ENCODE measurements at places on chromosomes 6 and 20.

- DNase-seq = no peak
Observed at GRCh38 chr20:37837924-37838323, 65.0 kb upstream of the VSTM2L start.

DNA sequence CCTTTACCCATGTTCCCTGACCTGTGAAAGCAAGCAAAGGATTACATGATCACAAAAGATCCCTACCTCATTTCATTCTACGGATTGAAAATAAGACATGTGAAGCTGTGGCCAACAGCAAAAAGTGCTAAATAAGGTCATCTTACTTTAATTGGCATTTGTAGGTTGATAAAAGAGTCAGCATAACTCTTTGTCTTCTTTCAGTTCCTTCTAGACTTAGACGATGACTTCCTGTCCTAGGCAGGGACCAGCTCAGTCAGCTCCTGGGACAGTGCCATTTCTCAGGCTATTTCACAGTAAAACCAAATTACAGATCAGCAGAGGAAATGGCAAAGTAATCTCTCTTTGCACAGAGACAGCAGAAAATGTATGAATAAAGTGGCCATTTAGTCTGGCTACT is 480.7 kb downstream of the RFPL4B start:
- DNase-seq = no peak

- no peak for DNase-seq
Observed at GRCh38 chr6:78916411-78916810, 49.1 kb downstream of the IRAK1BP1 start.

- DNase-seq = no peak
Observed at GRCh38 chr20:7712661-7713060, 227.6 kb downstream of the HAO1 start.

DNA sequence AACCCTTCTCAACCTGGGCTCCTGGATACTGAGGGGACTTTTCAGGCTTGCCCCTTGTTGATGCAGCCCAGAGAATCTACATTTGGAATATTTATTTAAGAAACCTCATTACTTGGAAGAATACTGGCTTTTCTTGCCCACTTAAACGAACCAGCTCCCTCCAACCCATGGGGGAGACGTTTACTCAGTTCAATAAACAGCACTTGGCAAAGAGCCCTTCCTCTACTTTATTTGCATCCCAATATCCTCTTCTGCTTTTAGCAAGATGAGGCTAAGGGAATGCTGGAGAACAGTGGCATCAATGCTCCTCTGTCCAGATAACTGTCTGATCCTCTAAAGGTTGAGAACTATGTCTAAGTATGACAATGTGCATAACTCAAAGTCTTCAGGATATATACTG is 22.2 kb downstream of the PTPRK start:
- DNase-seq = no peak

GRCh38 chr20:36629719-36630681 is 16.0 kb downstream of the SLA2 start:
- DNase-seq = no peak

DNA sequence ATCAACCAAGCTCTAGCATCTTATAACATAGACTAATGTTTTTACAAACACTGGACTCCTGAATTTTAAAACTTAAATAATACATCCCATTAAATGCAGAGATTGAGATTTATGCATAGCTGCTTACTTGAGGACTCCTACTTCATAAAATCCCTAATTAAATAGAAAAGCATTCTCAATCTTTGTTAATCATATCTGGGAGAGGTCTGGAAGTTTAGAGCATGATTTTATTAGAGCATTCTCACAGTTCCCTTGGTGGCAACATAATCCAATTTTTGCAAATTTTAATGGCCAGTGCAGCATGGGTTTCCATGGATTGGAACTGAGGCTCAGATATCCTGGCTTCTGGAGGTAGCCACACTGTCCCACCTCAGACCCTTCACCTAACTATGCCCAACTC is 19.5 kb downstream of the BTBD3 start:
- DNase-seq = no peak

DNA sequence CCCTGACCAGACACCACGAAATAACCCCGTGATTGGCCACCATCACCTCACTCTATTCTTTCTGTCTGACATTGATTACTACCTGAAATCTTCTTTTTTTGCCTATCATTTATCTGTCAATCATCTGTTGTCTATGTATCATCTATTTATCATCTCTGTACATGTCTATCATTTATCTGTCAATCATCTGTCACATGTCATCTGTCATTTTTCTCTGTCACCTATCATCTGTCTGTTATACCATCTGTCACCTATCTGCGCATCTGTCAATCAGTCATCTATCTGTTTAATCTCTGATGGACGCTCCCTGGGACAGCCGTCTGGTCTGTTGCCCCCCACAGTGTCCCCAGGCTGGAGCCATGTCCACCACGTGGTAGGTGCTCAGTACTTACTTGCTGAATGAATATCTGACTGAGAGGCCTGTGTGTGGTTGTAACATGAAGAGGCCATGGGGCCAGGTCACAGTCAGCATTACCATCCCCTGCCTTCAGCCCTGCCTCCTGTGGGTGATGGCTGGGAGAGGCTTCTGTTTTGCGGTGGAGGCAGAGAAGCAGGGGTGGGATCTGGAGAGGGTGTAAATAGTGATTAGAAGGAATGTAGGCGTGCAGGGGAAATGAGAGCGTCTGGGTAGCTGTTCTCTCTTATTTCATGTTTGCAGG is 302.7 kb downstream of the QKI start:
- DNase-seq = no peak

DNA sequence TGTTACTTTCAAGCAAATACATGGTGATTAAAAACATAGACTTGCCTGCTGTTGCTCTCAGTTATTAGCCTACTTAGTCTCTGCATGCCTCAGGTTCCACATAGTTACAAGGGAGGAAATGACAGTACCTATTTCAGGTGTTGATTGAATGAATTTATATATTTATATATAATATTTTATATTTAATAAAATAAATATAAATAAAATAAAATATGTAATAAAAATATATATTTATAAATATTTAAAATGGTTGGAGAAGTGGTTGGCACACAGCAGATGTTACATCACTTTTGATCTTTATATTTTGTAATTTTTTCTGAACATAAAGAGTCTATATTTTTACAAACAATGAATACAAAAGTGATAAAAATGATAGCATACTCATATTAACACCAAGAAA is 716.0 kb upstream of the EYS start:
- DNase-seq = no peak

DNA sequence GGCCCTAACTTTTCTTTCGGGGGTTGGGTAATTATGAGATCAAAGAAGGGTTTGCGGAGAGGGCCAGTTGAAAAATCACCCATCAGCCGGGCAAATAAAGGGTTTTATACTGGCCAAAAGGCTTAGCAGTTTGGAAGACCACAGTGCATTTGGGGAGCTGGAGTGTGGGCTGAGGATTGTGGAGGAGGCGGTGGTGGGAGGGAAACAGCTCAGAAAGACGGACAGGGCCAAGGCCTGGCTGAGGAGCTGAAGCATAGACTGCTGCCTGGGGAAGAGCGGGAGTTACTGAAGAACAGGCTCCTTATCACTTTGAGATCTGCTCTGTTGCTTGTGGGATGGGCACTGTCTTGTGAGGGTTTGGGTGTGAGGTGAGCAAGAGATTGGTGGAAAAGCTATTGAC is 144.2 kb downstream of the CARMIL1 start:
- no peak for DNase-seq

DNA sequence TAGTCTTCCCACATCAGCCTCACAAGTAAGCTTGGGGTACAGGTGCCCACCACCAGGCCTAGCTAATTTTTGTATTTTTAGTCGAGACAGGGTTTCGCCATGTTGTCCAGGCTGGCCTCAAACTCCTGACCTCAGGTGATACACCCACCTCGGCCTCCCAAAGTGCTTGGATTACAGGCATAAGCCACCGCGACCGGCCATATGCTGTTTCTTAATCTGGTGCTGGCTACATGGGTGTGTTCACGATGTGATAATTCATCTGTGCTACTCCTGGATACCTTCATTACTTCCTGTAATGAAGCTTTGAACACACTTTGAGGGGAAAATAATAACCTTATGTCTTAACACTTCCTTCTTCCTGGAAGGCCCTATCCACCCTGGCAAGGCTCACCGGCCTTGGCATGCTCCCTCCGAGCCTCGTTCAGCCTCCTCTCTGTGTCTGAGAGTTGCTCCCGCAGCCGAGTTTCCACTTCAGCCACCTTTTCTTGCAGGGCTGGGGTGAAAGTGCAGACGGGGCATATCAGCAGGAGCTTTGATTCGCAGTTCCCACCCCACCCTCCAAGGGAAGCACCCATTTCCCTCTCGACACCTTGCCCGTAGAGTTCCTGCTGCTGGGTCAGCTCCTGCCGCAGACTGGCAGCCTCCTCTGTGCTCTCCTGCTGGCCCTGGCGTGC is 5.6 kb upstream of the PSORS1C2 start:
- no peak for DNase-seq

- DNase-seq = no peak
Observed at GRCh38 chr6:4806791-4807190, 30.6 kb downstream of the CDYL start.

GRCh38 chr6:97501853-97502252 is 218.8 kb upstream of the MMS22L start:
- DNase-seq = no peak

- DNase-seq = no peak
Observed at GRCh38 chr6:87918461-87918941, 129.1 kb upstream of the SPACA1 start.

DNA sequence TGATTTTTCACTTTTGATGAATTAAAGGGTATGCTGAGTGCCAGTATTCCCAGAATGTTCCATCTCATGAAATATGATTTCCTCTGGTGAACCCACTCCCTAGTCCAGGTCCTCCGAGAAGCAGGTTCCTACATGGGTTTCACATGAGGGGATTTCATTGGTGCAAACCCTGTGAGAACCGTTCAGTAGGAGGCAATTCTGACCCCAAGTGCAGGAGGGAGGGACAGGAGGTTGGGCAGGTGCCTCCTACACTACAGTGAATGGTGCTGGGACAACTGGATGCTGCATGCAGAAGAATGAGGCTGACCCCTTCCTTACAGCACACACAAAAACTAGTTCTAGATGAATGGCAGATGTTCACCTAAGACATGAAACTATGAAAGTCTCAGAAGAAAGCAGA is 5.1 kb upstream of the ULBP2 start:
- DNase-seq = no peak

Data from stimulated activated CD4-positive, alpha-beta T cell treated with anti-CD3 and anti-CD28 coated beads, Interleukin-1b, Interleukin-23, amount 100 ng/mL, for 1 hour (primary cell).